ENCODE measurements at places on chromosomes 7 and 10.
A peak's percentile ranks its signal among the peaks of the same experiment; 100 is the strongest.

DNA sequence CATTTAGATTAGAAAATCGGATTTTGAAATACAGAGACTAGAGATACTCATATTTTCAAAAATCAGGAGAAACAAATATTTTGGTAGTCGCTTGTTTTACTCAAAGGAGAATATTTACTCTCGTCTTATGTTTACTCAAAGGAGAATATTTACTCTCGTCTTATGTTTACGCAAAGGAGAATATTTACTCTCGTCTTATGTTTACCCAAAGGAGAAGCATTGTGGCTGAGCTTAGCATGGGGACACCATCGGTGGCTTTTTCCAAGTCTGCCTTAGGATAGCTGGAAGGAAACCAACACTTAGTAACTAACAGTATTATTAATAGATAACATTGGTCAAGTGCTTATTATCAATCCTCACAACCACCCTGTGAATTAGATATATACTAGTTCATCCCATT, 71.8 kb downstream of the SNX10 start:
- DNase-seq = no peak

DNA sequence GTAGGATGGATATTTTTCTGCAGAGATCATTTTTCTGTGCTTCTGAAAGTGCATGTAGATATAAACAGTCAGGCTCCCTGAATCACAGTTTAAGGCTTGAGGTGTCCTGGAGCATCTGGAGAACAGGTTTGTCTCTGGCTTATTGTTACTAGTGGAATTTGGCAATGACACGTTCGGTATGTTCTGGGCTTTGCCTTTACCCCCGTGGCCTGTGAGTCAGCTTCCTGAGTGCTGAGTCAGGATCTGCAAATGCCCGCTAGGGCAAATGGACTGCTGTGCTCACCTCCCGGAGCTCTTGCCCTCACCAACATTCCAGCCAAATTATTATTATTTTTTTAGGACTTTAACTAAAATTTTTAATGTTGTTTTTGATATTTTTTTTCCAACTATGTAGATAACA, 192.5 kb upstream of the PRSS1 start:
- DNase-seq = no peak

- DNase-seq = no peak
Measured at GRCh38 chr10:51619365-51619764, 80.0 kb downstream of the CSTF2T start.

DNA sequence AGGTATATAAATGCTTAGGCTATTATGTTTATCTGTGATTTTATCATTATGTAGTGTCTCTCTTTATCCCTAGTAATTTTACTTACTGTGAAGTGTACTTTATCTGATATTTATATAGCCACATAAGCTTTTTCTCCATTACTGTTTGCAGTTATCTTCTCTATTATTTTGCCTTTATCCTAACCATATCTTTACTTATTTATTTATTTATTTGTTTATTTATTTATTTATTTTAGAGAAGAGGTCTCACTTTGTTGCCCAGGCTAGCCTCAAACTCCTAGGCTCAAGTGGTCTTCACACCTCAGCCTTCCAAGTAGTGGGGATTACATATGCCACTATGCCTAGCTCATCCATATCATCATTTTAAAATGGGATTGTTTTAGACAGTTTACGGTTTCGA, 331.8 kb downstream of the C7orf25 start:
- no peak for DNase-seq

- DNase-seq = no peak
Measured at GRCh38 chr10:132762267-132762666, 23.7 kb downstream of the NKX6-2 start.

GRCh38 chr10:70985824-70986622, 97.7 kb upstream of the PCBD1 start:
- no peak for DNase-seq

DNA sequence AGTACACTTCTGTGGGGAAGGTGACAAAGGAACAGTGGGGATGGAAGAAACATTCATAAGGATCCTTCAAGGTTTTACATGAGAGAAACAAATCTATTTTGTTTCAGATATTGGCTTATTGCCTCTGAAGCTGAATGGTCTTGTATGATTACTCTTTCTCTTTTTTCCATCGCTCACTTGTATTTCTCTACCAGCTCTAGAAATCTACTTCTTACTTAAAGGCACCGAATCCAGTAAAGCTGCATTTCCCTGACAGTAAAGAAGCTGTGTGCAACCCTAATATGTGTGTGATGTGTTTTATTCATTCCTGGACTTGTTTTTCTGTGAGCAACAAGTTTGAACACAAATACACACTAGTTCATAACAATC, 45.2 kb upstream of the NXPH1 start:
- no peak for DNase-seq

GRCh38 chr7:83469076-83469475, 179.9 kb downstream of the SEMA3E start:
- no peak for DNase-seq

- no peak for DNase-seq
Measured at GRCh38 chr7:129385598-129385997, 48.6 kb upstream of the STRIP2 start.

- no peak for DNase-seq
Measured at GRCh38 chr7:27095050-27095896, 527 bp downstream of the HOXA1 start.

GRCh38 chr7:16695621-16696237, 49.7 kb downstream of the BZW2 start:
- DNase-seq = no peak

DNA sequence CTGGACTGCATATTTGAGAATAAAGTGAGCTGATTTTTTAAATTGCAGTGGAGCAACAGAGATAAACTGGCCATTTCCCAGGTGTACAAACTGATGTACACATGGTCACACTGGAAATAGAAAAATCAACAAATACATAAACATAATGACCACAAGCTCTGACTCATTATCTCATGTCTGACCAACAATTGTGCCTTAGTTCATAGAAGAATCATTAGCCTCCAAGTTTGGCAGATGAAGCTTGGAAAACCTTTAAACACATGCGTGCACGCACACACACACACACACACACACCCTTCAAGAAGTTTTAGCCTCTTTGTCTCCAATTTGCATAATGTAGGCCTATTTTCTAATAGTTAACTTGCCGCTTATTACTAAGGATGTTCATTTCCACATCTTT, 308.9 kb upstream of the POM121L12 start:
- DNase-seq = no peak

GRCh38 chr7:125184801-125185200, 255.2 kb upstream of the POT1 start:
- no peak for DNase-seq

DNA sequence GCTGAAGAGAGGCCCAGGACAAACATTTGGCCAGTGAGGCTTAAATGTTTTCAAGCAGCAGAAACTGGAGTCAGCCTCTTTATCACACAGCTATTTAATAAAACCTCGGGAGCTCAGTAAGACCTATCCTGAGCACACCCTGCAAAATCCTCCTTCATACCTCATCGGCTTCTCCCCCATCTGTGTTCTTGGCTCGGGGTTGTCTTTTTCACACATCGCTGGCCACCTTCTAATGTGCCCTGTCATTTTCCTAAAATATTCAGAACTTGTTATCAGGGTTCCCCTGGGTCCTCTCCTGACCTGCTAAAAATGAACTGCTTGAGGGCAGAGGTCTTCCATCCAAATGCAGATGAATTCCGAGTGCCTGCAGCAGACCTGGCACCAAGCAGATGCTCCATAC, 310.3 kb upstream of the AKR1E2 start:
- DNase-seq = no peak

- no peak for DNase-seq
Measured at GRCh38 chr7:141874787-141875186, 33.5 kb upstream of the PRSS37 start.

GRCh38 chr10:78975926-78976325, 92.8 kb upstream of the ZMIZ1 start:
- no peak for DNase-seq

DNA sequence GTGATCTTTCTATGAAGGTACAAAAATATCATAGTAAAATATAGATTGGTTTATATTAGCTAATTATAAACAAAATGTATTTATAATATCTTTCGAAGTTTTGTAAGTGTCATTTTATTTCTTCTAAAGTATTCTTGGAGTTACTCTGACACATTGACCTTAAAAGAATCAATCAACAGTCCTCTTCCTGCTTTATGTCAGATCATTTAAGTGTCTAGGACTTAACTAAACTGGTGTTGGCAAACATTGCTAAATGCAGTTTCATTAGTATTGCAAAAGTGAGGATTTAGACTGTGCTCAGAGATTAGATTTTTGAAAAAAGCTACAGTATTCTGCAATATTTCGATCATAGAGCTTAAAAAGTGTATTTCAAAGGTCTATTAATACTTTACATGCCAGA, 10.3 kb downstream of the GLCCI1 start:
- DNase-seq = no peak

- DNase-seq = no peak
Measured at GRCh38 chr10:129764901-129765663, 199.0 kb downstream of the EBF3 start.

DNA sequence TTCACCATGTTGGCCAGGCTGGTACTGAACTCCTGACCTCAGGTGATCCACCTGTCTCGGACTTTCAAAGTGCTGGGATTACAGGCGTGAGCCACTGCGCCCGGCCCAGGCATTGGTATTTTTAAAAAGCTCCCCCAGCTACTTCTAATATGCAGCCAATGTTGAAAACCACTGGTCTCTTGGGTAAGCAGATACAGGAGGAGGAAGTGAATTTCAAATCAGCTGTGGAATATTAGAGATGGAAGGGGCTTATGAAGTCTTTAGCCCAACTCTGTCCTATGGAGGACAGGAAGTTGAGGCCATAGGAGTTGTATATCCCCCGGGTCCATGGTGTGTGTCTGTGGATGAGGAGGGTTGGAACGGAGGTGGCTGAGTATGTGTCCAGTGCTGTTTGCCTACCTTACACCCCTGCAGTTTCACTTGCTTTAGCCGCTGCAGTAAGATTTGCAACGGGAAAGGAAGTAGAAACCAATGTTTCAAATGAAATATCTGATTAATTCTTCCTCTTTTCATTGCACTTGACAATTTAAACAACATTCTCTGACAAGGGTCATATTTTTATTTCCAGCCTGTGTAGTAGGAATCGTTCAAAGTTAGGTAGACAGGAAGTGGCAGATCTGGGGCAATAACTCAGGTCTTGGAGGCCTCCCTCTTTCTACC, 3.4 kb downstream of the PDE6C start:
- DNase-seq = no peak

GRCh38 chr7:36986948-36987724, 262.8 kb upstream of the AOAH start:
- peak; percentile 10 for DNase-seq

- no peak for DNase-seq
Measured at GRCh38 chr10:115335366-115335765, 242.2 kb downstream of the ATRNL1 start.

DNA sequence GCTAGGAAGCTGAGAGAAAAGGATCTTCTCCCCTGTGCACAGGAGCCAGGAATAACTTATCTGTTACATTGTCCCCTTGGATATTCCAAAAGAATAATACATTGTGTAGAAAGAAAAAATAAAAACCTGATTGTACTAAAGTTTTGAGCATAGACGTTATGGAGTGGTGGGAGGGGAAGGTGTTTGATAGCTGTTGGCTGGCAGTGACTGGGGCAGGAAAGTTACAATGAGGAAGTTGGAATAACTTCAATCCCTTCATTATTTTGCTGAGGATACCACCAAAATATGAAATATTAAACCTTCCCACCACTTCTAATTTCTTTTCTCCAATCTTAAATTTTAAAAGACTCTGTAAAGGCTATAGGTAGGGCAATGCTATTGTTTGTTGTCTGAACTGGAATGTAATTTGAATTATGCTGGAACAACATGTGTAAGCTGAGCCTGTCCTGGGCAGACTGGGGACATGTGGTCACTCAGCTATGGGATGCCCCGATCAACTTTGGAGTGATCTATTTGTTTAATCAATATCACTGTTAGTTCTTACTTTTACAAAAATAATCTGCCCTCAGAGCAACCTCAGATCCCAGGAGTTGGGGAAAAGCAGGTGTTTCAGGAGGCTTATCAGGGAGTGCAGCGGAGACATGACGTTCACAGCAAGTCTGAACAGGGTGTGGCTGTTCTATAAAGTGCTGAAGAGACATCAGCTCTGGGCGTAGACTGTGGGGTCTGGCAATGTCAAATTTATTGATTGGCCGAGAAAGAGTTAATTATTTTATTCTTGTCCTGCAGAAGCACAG, 20.8 kb downstream of the CYP3A43 start:
- DNase-seq = no peak

GRCh38 chr10:21724020-21724589, 190.1 kb downstream of the MLLT10 start:
- no peak for DNase-seq

GRCh38 chr10:132479603-132480221, 57.9 kb upstream of the INPP5A start:
- DNase-seq = no peak

- no peak for DNase-seq
Measured at GRCh38 chr10:131514454-131514853, 202.9 kb upstream of the TCERG1L start.

GRCh38 chr7:139186146-139186545, 44.9 kb upstream of the UBN2 start:
- DNase-seq = no peak

DNA sequence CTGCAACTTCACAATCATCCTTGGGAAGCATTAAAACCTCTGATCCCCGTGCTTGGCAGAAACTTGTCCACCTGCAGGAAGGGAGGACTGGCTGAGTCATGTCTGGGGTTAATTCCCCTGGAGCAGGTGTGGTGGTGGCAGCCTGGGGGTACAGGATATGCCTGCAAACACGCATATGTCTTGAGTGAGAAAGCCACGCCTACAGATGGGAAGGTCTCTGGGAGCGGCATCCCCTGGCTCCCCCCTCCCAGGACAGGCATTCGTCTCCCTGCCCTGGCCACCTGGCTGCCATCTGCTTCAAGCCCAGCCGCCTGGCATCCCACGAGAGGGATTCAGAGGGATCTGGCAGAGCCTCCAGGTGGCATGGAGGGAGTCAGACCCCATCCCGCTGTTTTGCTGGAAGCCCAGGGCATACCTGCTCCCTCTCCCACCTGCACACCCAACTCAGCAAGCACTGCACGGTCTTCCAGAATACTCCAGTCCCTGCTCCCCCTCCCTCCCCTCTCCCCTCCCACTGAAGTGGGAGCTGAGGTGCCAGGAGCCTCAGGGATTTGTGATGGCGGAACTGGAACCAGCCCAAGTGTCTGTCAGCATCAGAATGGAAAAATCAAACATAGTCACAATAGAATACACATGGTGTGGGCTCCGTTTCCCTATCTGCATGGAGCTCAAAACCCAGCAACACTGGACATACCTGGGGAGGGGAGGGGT, 61.0 kb downstream of the CAMK2B start:
- DNase-seq = no peak

GRCh38 chr10:80976658-80977057, 439.0 kb downstream of the SH2D4B start:
- DNase-seq = no peak
